ENCODE measurements at places on chromosomes 16 and 17.

GRCh38 chr16:30557707-30557956 lies 542 bp downstream of the ZNF764 start:
- no peak for DNase-seq

- no peak for DNase-seq
Measured at GRCh38 chr17:40373324-40373723, 8.8 kb upstream of the GJD3 start.

DNA sequence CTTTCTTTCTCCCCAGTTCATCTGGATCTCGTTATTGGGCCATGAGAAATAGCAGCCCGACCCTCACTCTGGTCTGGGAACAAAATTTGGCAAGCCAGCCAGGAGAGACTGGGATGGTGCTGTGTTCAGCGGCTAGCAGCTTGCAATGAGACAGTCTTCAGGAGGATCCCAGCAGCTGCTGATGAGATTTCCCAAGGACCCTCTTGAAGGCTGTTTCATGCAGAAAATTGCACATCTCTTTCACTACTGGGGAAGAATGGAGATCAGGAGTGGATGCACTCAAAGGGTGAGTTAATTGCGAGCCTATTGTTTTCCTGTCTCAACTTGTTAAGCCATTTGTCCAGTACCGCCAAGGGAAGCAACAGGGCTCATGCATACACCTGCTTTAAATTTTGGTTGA lies 5.5 kb upstream of the COIL start:
- DNase-seq, result no peak

DNA sequence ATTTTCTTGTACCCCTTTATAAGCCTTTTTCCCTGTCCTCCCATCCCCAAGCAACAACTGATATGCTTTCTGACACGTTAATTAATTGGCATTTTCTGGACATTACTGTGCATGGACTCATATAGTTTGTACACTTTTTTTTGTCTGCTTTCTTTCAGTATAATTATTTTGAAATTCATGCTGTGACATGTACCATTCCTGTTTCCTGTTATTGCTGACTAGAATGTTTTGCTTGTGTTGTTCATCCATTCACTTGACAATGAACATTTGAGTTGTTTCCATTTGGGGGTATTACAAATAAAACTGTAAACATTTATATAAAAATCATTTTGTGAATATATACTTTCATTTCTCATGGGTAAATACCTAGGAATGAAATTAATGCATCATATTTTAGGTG lies 50.6 kb downstream of the RBBP6 start:
- peak; percentile 20 for DNase-seq

- peak; percentile 87 for DNase-seq
Measured at GRCh38 chr17:39621523-39622379, 5.0 kb upstream of the PPP1R1B start.

DNA sequence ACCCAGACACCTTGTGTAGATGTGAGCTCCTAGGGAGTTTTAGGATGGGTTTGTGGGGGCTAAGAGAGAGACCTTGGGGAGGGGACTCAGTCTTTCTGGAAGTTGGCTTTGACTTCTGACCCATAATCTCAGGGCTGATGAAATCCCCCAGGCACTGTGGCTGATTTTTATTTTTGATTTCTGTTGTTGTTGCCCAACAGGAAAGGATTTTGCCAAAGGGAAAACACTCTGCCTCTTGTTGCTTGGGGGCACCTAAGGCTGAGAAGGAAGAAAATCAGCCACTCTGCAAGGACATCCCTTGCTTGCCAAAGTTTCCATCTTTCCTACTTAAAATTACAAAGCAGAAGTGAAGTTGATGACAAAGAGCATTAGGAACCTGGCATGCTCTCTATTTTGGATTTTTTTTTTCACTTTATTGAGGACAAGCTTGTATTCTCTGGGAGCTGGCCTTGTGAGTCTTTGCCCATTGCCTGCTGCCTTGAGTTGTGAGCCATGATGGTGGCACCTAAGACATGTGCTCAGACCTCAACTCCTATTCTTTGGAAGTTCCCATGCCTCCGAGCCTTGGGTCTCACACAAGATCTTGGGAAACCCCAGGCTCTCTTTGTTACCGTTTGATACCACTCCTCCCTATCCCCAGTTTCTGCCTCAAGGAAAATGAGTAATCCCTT lies 3.2 kb upstream of the C1QTNF1 start:
- no peak for DNase-seq

GRCh38 chr17:15414532-15415306 lies 52.7 kb downstream of the CDRT4 start:
- DNase-seq, result no peak

- DNase-seq, result no peak
Measured at GRCh38 chr17:69435971-69436696, 21.6 kb downstream of the MAP2K6 start.

DNA sequence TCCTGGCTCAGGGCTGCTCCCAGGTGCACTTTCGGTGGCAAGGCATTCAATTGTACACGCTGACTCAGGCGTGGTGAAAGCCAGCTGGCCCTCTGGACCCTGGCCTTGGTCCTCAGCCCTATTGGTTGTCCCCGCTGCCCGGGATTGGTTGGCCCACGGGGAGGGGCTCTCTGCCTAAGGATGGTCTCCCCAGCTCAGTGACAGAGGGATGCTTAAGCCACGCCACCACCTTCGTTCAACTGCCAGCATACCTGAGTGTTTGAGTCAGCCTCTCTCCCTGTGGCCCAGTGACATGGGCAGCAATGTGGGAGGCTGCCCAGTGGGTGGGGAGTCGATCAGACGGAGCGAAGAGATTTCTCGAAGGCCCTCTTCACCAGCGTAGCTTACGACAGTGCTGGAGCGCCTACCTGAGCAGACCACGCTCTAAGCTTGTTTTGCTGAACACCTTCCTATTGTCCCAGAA lies 30.3 kb downstream of the IRF8 start:
- no peak for DNase-seq

GRCh38 chr17:21034340-21035235 lies 8.2 kb downstream of the USP22 start:
- DNase-seq, result no peak

DNA sequence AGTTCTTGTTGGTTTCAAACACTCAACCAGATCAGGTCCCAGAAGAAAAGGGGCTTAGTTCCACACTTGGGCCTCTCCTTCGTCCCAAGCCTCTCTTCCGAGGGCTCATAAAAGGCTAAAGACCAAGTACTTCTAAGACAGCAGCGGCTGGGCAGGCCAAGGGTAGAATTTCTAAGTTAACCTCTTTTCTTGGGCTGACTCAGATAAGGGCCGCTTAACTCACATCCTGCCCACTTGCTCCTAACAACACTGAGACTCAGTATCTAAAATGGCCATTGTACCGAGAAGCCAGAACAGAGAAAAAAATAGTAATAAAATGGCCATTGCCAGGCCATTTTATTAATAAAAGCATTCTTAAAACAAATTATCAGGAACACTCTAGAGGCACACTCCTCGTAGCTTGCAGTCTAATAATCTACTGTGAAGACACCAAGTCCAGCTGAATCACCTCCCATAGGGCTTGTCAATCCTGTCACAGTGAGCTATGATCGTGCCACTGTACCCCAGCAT lies 42.1 kb downstream of the RANBP10 start:
- DNase-seq, result peak; percentile 26

DNA sequence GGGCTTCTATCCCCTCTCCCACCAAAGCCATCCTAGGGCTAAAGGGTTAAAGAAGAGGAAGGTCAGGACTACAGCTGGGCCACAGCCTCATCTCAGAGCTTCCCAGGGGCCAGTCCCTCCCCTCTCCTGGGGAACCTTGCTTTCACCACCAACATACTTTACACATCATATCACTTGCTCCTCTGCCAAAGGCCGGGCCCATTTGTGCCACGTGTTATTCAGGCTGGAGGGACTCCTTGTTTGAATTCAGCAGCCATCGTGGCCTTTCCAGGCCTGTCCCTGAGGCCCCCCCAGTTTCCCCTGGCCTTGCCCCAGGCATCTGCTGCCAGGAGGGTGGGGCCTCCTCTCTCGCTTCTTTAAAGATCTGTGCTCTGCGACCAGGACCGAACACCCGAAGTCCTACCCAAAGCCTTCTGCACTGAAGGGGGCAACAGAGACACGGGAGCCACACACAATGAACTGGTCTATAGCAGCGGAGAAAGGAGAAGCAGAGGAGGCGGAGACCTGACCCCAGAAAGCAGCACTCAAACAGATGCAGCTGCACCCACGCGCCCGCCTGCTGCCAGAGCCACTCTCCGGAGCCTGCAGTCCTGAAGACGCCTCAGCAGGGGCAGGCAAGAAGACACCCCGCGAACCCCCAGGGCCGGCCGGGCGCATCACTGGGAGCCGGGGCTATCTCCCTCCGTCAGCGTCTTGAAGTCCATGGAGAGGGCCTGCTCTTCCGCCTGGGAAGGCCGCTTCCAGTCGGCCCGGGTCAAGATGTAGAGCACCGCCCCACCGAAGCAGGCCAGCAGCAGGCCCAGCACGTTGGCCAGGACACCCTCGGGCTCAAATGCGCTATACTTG lies 12.1 kb downstream of the CYB561 start:
- no peak for DNase-seq

GRCh38 chr16:19860166-19861041 lies 24.2 kb downstream of the GPRC5B start:
- DNase-seq, result no peak

DNA sequence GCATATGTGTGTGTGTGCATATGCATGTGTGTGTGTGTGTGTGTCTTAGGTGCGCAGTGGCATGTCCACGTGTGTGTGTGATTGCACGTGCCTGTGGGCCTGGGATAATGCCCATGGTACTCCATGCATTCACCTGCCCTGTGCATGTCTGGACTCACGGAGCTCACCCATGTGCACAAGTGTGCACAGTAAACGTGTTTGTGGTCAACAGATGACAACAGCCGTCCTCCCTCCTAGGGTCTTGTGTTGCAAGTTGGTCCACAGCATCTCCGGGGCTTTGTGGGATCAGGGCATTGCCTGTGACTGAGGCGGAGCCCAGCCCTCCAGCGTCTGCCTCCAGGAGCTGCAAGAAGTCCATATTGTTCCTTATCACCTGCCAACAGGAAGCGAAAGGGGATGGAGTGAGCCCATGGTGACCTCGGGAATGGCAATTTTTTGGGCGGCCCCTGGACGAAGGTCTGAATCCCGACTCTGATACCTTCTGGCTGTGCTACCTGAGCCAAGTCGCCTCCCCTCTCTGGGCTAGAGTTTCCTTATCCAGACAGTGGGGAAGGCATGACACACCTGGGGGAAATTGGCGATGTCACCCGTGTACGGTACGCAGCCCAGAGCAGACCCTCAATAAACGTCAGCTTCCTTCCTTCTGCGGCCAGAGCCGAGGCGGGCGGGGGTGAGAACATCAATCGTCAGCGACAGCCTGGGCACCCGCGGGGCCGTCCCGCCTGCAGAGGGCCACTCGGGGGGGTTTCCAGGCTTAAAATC lies 47.6 kb downstream of the IL21R start:
- DNase-seq, result no peak

DNA sequence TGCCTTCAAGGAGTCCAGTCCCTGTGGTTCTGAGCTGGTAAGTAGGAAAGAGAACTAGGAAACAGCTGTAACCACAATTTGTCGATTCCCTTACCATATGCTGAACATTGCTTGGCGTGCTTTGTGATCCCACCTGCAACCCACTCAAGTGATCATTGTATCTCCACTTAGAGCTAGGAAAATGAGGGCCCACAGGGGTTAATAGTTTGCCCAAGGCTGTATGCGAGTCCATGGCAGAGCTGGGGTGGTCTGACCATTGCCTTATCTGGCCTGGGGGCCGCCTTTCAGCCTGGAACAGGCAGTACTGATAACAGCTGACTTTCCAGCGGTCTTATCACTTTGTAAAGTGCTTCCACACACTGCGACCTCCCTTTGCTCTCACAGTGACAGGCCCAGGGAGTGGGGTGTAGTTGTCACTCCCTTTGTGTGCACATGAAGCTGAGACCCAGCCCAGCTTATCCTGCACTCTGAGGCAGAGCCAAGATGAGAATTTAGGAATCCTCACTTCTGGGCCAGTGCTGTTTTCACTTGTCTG lies 9.8 kb downstream of the MYL4 start:
- peak; percentile 44 for DNase-seq

DNA sequence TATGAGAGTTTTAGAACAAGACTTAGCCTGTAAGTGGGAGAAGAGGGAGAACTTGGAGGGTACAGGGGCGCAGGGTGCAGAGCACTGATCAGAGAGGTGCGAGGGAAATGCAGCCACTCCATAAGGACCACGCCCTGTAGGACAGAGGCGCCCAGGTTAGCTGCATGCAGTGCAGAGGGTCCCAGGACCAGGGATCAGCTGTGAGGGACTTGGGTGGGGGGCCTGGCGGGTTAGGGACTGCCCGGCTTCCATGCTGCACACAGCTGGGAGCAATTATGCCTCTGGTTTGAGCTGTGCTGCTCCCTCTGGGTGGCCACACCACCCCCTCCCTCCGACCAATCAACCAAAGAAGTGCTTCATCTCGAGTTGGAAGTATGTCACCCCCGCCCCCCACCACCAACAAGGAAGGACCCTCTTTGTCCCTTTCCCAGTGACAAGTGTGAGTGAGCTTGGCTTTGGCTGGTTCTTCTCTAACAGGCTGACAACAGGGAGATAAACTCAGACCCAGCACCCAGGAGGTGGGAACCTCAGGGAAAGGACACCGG lies 22.2 kb upstream of the CLEC18A start:
- no peak for DNase-seq

DNA sequence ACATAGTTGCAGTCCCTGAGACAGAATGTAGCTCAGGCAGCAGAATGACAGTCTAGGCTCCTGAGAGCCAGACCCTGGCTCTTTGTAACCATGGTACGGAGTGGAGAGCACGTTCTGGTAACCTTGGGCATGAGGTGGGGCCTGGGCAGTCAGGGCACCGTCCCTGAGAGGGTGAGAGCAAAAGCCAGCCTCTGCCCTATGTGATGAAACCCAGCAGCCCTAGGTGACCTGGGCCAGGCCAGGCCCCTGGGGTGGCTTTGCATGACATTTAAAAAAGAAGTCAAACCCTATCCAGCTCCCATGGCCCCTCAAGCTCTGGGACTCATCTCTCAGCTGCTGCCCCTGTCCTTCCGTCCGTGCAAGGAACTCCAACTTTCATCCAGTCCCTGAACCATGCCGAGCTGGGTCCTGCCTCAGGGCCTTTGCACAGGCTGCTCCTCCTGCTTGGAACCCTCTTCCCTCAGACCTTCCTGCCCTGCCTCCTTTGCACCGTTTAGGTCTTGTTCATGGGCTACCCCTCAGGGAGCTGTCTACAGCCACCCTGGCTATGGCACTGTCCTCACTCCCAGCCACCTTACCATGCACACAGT lies 188.6 kb downstream of the NTN1 start:
- DNase-seq, result no peak

DNA sequence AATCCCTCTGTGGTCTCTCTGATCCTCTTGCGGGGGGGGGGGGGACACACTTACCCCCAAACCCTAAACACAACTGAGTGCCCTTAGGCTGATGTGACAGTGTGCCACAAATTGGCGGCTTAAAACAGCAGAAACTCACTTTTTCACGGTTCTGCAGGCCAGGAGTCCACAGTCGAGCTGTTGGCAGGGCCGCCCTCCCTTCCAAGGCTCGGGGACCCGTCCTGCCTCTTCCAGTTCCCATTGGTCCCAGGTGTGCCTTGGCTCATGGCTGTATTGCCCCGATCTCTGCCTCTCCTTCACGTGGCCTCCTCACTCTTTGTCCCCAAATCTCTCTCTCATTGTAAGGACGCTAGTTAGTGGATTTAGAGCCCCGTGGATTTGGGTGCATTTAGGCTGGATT lies 199.9 kb upstream of the CIBAR2 start:
- DNase-seq, result no peak
